ENCODE measurements at places on chromosomes 7 and 10.

DNA sequence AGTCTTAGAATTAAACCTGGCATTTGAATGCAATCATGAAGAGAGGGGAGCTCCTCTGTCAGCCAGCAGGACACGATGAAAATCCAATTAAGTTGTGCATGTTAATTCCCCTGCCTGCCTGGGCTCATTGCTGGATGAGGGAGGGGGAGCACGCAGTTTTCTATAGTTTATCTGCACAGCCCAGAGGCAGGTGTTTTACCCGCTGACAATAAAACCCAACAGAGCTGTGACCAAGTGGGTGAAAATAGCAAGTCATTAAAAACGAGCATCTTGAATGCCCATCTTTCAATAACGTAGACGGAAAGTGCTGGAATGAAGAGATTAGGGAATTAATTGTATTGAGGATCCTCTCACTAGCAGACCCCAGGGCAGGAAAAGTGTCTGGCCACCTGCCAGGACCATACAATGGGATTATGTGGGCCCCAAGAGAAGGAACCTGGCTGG is 100.1 kb upstream of the FAM20C start:
- no peak for DNase-seq

GRCh38 chr7:100476903-100477870 is 1.8 kb downstream of the TSC22D4 start:
- no peak for DNase-seq

- no peak for DNase-seq
These were observed 1.7 kb downstream of the MMP21 start for GRCh38 chr10:125773687-125774543.

DNA sequence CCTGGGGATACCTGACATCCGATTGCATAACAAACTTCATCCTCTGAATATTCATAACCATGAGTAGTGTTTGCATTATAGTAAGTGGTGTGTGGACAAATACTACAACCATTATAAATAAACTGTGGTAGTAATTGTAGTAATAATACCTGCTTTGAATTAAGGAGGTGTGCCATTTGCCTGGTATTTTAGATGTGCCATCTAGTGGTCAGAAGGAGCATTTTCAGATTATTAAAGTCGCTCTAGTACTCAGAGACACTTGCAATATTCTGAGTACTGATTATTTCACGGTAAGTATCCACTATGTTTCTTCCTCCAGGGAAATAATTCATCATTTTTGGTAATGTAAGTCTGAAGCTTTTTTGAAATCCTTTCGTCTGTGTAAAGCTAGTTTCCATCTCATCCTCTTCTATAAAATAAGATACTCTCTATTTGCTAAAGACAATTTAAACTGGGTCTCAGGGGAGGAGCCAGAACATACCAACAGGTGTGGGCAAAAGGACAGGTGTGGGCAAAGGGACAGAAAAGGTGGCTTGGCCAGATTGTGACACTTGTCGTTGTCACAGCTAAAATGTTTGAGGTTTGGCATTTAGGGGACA is 115.3 kb upstream of the WDR11 start:
- no peak for DNase-seq

DNA sequence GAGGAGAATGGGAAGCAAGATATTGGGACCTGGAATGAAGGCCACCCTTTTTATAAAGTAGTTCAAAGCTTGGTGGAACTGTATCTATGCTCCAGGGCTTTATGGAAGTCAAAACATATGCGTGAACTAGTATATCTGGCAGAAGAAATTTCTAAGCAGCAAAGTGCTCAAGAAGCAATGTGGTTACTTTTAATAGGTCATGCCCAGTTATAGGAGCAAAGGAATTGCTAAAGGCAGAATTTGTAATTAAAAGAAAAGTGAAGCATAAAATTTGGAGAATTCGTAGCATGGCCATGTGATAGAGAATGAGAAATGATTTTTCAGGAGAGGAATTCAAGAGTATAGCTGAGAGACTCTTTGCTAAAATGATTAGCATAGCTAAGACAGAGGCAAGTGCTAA is 1110.4 kb downstream of the XPNPEP1 start:
- no peak for DNase-seq

DNA sequence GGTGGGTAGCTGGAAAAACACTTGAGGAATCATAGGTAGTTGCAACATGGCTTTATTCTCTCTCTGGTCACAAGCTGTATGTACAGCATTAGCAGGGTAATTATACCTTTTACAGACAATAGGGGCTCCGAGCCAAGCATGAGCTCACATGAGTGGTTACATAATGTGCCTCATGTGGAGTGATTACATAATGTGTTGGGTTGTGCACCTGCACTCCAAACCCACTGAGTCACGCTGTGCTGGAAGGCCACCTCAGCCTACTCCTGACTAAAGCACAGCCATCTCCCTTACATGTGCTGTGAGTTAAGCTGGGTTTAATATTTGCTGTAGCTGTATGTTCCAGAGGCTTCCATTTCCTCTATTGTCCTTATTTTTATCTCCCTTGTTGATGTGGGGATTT is 348.7 kb upstream of the SEMA3C start:
- DNase-seq, result no peak

- no peak for DNase-seq
These were observed 317.3 kb downstream of the ADARB2 start for GRCh38 chr10:1419796-1420610.

DNA sequence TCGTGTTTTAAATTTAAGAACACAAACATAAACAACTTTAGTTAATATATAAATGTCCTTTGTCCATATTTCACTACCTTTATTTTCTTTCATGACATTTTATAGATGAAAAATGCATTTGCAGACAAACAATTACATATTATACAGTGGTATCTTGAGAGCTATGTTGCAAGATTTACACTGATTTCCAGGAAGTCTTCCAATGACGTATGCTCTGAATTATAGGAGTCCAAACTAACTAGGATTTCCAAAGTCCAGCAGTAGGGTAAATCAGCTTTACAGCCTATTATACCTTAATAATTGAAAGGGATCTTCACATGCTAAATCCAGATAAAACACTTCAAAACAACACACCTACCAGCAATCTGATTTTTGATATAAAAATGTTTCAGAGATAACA is 69.4 kb downstream of the HYCC1 start:
- DNase-seq, result no peak

- DNase-seq, result no peak
These were observed 95.2 kb downstream of the PRPF18 start for GRCh38 chr10:13681960-13682359.

GRCh38 chr7:100681491-100682227 is 8.1 kb downstream of the GNB2 start:
- DNase-seq, result peak; percentile 38

- no peak for DNase-seq
These were observed 177.9 kb downstream of the TAX1BP1 start for GRCh38 chr7:27917774-27918314.

GRCh38 chr10:111297351-111297848 is 220.6 kb downstream of the ADRA2A start:
- DNase-seq, result no peak

GRCh38 chr10:74189999-74190421 is 39.0 kb downstream of the ADK start:
- no peak for DNase-seq

GRCh38 chr7:181738-182137 is 10.6 kb upstream of the FAM20C start:
- DNase-seq, result no peak

- DNase-seq, result no peak
These were observed 97.1 kb upstream of the ARID5B start for GRCh38 chr10:61804414-61804813.

GRCh38 chr7:106770191-106770590 is 94.9 kb upstream of the PIK3CG start:
- DNase-seq, result no peak

DNA sequence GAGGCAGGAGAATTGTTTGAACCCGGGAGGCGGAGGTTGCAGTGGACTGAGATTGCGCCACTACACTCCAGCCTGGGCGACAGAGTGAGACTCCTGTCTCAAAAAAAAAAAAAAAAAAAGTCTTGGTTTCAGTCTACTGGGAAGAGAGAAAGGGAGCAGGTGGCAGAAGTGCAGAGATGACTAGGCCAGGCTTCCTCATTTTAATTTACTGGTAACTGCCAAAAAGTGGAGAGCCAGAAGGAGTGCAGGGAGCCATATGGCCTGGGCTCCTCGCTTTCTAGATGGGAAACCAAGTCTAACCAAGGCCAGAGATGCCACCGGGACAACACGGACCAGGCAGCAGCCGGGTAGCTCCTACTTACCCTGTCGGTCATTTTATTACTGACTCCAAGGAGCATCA is 12.2 kb downstream of the SEPHS1 start:
- no peak for DNase-seq

- DNase-seq, result no peak
These were observed 6.5 kb upstream of the WDR86 start for GRCh38 chr7:151416112-151416940.

DNA sequence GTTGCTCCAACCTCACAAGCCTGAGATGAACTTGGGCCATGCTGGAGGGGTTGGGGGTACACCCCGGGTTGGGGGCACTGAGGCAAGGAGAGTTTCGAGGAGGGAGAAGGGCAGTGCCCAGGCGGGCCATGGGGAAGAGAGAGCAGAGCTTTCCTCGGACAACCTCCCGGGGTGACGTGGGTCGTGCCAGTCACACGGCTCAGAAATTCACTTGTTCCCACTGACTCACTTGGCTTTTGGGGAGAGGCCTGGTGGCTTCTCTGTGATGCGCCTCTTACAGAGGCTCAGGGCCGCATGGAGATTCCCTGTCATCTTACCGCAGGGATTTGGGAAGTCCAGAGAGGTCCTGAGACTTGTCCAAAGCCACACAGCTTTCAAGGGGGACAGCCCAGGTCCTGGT is 2.9 kb downstream of the LAT2 start:
- no peak for DNase-seq

DNA sequence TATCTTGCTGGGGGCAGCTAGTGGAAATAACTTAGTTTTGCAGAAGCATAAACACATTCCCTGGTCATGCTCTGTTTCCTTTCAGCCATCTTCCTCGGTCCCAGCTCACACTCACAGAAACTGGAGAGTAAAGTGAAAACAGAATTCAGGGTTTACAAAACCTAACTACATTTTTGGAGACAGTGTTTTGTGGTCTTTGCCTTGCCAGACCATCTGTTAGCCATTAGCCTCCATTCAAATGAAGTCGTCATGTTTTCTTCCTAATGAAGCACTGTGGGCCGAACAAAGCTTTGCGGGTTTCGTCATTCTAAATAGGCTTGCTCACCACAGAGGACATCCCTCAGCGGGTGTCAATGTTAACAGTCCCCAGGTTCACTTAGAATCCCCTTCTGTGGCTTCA is 214.6 kb upstream of the TMEM72 start:
- DNase-seq, result no peak

- no peak for DNase-seq
These were observed 196.7 kb downstream of the MTERF1 start for GRCh38 chr7:91683823-91684222.

DNA sequence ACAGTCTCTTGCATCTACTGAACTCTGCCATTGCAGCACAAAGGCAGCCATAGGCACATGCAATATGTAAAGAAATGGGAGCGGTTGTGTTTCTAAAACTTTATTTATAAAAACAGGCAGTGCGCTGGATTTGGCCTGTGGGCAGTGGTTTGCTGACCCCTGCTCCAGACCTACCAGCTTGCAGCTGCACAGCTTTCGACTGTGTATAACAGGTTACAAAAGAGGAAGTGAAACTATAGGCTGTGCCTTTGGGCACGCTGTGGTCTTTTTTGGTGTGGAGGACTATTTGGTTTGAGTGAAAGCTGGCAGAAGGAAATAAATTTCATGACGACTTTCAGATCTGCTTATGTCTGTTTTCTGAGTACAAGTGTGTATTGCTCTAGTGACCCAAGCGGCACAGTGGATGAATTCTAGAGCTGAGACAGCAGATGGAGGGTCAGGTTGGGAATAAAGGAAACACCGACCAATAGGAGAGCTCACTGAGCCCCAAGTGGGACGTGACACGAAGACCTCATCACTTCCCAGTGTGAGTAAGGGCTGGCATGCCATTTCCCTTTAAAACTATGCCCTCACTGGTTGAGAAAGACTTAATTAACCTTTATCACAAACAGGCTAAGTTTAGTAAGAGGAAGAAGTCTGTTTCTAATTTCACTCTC is 152.7 kb downstream of the ANK3 start:
- DNase-seq, result peak; percentile 35

DNA sequence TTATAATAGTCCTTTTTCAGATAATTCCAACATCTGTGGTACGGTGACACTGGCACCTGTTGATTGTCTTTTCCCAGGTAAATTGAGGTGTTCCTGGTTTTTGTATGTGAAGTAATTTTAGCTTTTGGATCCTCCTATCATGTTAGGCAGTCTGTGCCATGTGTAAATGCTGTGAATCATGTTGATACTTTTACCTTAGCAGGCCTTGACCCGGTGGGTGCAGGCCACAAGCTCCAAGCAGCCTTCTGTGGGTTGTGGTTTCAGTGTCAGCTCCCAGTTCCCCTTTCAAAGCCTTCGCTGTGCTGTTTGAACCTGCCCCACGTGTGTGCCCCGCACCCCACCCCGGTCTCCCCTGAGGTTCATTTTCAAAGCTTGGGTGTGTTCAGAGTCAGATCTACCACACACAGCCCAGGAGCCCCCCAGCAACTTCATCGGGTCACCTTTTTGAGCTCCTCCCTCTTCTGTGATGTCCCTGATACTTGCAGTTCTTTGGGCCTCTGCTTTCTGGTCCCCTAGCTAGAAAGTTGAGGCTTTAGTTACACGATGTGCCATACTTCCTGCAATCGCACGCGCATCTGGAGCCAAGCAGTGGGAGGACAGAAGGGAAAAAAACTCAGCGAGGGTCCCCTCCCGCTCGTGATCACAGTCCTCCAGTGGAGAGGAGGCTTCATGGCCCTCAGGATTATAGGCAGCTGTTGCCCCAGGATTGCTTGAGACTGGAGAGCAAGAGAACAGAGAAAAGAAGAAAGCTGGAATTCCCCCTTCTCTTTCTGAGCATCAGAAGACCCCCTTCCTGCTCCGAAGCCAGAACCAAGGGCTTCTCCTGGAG is 8.7 kb upstream of the BHLHA15 start:
- DNase-seq, result no peak

DNA sequence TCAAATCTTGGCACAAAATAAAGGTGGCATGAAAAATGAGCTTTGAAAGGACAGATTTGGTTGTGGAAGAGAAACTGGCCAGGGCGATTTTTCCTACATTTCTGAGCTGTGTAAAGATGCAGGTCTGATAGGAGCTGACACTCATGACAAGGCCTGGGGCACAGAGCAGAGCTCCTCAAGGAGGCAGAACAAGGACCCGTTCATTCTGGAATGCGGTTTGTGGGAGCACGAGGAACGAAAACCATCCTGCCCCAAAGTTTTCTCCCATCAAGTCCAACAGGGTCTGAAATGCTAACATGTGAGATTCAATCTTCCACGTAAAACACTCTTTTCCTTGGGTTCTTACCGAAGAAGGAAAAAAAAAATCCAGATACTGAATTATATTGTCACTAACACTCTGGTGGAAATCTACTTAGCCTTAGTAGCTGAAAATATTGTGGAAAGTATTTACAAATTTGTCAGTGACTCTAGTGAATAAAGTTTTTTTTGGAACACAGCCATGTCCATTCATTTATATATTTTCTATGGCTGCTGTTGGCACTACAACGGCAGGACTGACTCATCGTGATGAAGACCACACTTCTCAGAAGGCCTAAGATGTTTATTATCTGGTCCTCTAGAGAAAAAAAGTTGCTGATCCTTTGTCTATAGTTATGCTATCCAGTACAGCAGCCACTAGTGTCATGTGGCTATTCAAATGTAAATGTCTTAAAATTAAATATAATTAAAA is 215.7 kb downstream of the BAMBI start:
- no peak for DNase-seq

GRCh38 chr10:43962346-43963191 is 313.9 kb upstream of the ZNF32 start:
- no peak for DNase-seq

- DNase-seq, result no peak
These were observed 820.6 kb downstream of the LRMDA start for GRCh38 chr10:76251841-76252671.
